Calu3 (cell line): ENCODE measurements at places on chromosomes 4 and X. TPM values are rescaled to one million over a fixed set of nuclear protein-coding genes. Genes with fewer than 3 reads are reported as not detected.

Gene MAOA
- 1.8 and 3.3 TPM in 2 replicates for total RNA-seq

Gene CYLC1
- total RNA-seq, result not detected in 2 replicates

GRCh38 chr4:138330531-138330930 lies 88.4 kb upstream of the SLC7A11 start:
- H3K4me3 ChIP-seq, result no peak overlapping the region
- no peak for DNase-seq
- peaks cover 11% of the 10 kb centered on the region for H3K36me3 ChIP-seq
- H3K27me3 ChIP-seq, result no peaks in the 10 kb centered on the region

DNA sequence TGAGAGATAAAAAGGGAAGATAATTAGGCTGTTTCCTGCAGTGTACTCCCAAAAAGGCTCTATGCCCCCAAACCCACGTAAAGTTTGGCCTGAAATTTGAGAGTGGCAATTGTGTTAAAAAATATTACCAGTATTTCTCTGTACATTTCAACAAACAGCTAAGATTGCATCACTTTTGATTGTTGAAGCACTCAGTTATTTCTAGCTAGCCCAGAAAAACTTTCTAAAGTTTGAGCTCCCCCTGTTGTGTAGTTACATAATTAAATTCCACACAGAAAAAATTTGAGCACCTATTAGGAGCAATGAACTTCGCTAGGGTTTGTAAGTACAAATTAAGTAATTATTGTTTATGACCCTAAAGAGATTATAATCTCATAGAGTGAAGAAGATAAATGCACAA lies 109.4 kb downstream of the DLG3 start:
- H3K4me3 ChIP-seq, result no peak overlapping the region
- peak overlapping the region; percentile 85 for H3K27ac ChIP-seq
- no peaks in the 10 kb centered on the region for H3K36me3 ChIP-seq
- DNase-seq, result no peak

- no peak overlapping the region for H3K27ac ChIP-seq
- H3K27me3 ChIP-seq, result no peaks in the 10 kb centered on the region
- no peak overlapping the region for H3K4me3 ChIP-seq
- no peaks in the 10 kb centered on the region for H3K36me3 ChIP-seq
Observed at GRCh38 chr4:46441136-46441859, 51.4 kb upstream of the GABRA2 start.
